Cerebellar nuclear complex (tissue), 1 donor: ENCODE measurements at places on chromosomes 11 and 22.
A peak's percentile ranks its signal among the peaks of the same experiment; 100 is the strongest.

GRCh38 chr11:95920460-95921105 is 3.3 kb downstream of the MTMR2 start:
- no peak for DNase-seq

- DNase-seq: no peak
These were observed 7.1 kb upstream of the EXT2 start for GRCh38 chr11:44088377-44088776.

DNA sequence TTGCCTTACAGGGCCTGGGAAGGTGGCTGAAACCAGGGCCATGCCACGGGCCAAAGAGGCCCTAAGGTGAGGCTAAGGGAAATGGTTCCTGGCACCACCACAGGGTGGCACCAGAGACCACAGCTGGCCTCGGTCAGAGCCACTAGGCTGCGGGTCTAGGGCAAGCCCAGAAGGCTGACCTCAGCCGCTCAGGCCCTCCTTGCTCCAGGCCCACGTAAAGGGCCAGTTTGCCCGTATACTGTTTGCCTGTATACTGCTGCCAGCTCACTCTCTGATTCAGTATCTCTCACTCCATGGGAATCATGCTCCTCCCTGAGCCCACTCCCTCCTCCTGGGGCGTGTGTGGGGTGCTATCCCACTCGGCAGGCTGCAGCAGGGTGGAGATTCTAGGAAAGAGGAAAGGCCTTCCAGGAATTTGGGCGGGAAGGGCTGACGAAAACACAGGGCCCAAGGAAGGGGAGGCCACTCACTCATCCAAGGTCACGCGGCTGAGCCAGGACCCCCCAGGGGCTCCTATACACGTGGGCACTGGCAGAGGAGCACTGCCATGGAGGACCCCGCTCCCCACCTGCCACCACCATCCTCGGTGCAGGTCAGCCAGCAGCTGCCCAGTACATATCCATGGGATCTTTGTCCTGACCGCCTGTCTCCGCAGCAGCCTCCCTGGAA is 62.4 kb downstream of the NECTIN1 start:
- DNase-seq: peak; percentile 58

DNA sequence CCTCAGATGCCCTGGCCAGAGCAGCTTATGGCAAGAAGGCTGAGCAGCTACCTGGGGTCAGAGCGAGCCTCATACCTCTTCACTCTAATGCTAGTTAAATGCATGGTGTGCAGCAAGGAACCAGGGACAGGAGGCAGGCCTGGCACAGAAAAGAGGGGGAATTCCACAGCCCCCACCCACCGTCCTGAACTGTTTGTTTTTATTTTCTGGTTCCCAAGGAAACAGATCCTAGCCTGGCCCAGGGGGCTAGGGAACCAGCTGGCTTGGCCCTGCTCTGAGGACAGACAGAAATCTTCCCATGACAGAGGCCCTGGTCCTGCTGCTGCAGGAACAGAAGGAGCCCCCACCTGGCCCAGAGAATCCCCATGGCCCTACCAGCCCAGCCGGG is 40.4 kb downstream of the SLCO2B1 start:
- no peak for DNase-seq

DNA sequence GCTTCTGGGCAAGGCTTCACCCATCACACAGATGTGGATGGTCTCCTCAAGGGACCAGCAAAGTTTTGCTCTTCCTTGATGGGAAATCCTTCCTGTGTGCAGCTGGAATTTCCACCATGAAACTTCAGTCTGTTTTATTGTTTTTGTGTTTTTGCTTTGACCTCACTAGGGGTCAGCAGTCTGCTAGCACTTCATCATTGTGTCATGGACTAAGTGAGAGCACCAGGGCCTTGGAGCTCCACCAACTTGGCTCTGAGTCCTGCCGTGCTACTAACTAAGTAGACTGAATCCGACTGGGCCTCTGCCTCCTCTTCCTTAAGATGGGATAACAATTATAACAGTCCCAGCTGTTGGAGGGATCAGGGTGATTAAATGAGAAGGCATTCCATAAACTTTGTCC is 305.8 kb upstream of the NCAM1 start:
- no peak for DNase-seq

DNA sequence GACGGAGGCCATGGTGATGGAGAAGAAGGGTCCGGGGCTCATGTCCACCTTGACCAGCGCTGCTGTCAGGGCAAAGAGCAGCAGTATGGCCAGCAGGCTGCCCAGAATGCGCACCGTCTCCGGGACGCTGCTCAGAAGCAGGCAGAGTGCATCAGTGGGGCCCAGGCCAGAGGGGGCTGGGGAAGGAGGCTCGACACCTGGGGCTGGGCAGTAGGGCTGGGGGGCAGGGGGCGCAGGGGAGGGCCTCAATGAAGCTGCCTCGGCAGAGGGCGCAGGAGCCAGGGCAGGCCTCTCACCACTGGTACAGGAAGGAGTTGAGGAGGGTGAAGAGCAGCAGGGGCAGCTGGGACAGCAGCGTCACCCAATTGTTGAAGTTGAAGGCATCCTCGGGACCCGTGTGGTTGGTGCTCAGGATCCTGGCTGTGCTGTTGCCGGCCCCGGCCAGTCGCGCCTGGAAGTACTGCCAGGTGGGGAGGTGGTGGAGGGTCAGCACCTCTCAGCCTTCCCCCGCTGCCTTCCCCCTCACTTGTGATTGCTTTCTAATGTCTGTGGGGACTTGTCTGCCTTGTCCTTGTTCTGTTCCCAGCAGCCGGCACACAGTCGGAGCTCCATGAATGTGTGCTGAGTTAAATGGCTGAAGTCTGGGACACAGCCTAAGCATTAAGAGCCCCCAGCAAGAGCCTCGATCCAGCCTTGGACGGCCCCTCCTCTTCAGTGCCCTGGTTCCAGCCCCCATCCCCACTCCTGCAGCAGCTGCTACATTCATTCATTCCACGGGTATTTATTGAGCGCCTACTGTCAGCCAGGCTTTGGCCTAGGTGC is 2.3 kb downstream of the SLC29A2 start:
- DNase-seq: no peak

GRCh38 chr11:58125469-58125868 is at the start of gene OR9I1:
OR9I1 (minus strand) TSS chr11:58125530; CDS start chr11:58119444, 6,086 bp downstream.
- DNase-seq: no peak
